ENCODE measurements at places on chromosomes 2 and 18.

- H3K27me3 ChIP-seq = no peaks in the 10 kb centered on the region
- DNase-seq = no peak
- no peak overlapping the region for H3K27ac ChIP-seq
- no peaks in the 10 kb centered on the region for H3K4me1 ChIP-seq
- H3K4me3 ChIP-seq = no peak overlapping the region
- H3K36me3 ChIP-seq = no peaks in the 10 kb centered on the region
Measured at GRCh38 chr2:237300739-237301138, 113.2 kb downstream of the COL6A3 start.

GRCh38 chr2:24763843-24764242 lies 29.3 kb downstream of the PTRHD1 start:
- H3K27ac ChIP-seq = no peak overlapping the region
- no peak overlapping the region for H3K4me3 ChIP-seq
- peak; percentile 11 for DNase-seq
- H3K27me3 ChIP-seq = no peaks in the 10 kb centered on the region
- H3K36me3 ChIP-seq = no peaks in the 10 kb centered on the region
- H3K4me1 ChIP-seq = peaks cover 5% of the 10 kb centered on the region

GRCh38 chr18:73258375-73259087 lies 390.7 kb upstream of the NETO1 start:
- DNase-seq = no peak
- H3K4me1 ChIP-seq = no peaks in the 10 kb centered on the region
- H3K4me3 ChIP-seq = no peak overlapping the region
- H3K36me3 ChIP-seq = no peaks in the 10 kb centered on the region
- no peak overlapping the region for H3K27ac ChIP-seq

DNA sequence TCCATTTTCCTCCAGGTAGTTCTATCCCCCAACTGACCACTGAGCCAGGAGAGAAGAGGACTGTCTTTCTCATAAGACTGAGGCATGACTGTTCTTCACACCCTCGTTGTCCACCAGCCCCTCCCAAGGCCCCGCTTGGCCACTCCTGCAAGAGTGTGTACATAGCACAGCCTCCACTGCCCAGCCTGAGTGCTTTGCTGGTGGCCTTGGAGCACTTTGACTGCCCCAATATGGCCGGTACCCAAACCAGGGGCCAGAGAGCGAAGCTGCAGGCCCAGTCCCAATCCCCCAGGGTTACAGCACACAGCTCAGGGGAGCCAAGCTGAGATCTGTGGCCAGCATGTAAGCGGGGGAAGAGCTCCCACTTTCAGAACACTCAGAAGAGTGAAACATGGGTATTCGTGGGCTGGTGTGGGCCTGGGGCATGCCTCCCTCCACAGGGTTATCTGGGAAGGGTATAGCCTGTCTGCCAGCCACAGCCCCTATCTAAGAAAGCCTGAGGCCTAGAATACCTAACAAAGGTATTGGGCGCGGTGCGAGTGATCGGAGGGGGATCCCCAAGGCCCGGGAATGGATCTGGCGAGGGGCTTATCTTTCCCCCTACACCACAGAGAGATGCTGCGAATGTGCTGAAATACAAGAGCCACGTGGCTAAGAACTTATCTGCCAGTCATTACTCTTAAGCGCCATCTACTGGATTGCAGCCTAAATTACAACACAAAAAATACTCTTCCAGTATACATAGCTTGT lies 163.8 kb downstream of the WDPCP start:
- H3K27me3 ChIP-seq = no peaks in the 10 kb centered on the region
- peaks cover 8% of the 10 kb centered on the region for H3K4me1 ChIP-seq
- peak; percentile 87 for DNase-seq
- no peak overlapping the region for H3K27ac ChIP-seq
- H3K4me3 ChIP-seq = no peak overlapping the region
